DMS79 (cell line): ENCODE measurements at places on chromosomes 7 and 10.

DNA sequence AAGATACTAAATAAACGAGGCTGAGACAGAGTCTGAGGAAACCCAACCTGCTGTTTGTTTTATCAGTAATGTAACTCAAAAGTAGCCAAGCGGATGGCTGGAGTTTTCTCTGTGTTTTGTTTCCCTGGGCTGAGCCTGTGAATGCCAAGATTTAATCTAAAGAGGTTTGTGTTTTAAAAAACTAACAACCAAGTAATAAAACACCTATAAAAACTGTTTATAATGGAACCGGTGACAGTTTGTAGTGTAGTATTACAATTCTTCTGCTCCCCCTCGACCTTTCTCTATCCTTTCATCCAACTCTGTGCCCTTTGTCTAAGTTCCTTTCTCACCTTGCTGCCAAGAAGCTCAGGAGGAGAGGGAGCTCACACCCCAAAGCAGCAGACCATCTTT is 2.6 kb upstream of the KAT6B start:
- no peak for DNase-seq

GRCh38 chr10:25747084-25747483 is 186.9 kb upstream of the MYO3A start:
- DNase-seq = no peak

DNA sequence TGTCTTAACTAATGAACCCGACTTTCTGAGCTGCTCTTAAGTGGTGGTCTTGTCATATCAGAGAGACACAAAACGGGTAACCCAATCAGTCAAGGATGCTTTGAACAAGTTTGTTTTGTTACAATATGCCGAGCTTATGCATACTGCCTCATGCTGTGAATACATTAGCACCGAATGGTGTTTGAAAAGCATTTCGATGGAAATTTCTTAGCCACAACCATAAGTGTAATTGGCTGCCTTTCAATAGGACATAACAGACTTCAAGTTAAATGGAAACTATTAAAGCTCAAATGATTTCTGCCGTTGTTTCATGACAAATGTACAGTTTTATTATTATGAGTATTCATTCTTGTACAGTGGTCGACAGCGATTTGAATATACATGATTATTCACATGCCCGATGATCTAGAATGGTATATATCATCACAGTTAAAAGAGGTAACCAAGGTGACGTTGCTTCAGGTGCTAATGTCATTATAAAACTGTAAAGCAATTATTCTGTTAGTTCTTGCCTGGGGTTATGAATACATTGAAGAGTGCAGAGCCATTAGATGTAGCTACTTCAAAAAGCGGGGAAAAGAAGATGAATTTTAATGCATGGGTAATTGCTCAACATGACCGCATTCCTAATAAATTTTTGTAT is 118.8 kb downstream of the EBF3 start:
- no peak for DNase-seq

DNA sequence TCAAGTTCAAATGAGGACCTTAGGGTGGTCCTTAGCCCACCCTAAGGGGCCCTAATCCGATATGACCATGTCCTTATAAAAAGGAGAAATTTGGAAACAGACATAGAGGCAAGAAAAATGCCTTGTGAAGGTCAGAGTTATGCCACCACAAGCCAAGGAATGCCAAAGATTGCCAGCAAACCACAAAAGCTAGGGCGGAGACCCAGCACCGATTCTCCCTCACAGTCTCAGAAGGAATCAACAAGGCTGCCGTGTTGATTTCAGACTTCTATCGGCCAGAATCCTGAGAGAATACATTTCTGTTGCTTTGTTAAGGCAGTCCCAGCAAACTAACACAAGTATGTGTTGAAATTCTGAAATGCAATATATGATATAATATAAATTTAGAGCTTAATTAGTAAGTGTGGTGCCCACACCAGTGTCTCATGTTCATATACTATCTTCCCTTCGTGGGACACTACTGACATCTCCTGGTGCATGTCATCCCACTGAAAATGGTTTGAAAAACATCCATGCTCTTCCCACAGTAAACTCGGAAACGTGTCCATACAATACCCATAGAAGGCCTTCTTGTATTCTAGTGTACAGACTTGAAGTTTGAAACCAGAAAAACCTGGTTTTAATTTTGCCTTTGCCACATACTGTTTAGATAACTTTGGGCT is 349.0 kb downstream of the TNS3 start:
- no peak for DNase-seq

- no peak for DNase-seq
These were observed 21.2 kb downstream of the RHEB start for GRCh38 chr7:151498495-151498894.

- no peak for DNase-seq
These were observed 494.3 kb downstream of the PTPRN2 start for GRCh38 chr7:158093156-158093796.

DNA sequence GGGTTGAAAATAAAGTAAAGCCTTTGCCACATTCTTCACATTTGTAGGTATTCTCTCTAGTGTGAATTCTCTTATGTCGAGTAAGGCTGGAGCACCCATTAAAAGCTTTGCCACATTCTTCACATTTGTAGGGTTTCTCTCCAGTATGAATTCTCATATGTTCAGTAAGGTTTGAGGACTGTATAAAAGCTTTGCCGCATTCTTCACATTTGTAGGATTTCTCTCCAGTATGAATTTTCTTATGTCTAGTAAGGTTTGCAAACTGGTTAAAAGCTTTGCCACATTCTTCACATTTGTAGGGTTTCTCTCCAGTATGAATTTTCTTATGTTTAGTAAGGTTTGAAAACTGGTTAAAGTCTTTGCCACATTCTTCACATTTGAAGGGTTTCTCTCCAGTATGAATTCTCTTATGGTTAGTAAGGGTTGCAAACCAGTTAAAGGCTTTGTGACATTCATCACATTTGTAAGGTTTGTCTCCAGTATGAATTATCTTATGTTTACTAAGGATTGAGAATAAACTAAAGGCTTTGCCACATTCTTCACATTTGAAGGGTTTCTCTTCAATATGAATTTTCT is 41.4 kb downstream of the ZNF680 start:
- no peak for DNase-seq

GRCh38 chr7:2517026-2517425 is 2.5 kb upstream of the LFNG start:
- DNase-seq = no peak

DNA sequence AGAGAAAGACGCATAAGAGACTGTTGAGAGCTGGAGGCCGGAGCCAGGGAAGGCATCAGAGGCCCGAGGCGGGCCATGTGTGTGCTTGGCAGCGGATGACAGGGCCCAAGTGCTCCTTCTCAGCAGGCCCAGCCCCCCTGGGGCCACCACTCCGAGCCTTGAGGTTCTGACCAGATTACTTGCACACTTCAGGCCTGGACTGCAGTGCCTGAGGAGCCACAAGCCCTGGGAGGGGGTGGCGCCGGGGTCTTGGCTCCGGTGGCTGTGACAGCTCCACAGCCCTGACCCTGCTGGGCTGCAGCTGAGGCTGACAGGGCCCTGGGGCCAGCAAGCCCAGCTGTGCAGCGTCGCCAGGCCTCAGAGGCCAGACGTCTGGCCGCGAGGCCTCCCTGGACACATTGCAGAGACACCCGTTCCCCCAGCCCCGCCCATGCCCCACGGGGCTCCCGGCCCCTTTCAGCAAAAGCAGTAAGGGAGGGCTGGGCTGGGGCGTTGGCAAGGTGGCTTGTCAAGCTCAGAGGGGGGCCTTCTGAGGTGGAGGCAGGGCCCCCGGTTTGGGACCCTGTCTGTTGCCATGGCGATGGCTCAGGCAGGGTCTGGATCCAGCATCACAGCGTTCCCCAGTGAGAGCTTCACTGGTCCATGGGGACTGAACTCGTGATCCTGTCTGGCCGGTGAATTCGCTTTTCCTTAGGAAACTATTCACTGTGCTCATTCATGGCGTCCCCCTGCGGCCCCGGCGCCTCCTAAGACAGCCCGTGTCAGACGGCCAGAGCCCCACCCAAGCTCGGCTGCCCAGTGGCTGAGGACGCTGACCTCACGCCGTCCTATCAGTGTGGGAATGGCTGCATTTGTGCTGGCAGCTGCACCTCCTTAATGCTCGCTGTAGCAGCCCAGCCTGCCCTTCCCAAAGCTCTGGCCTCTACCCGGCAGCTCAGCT is 5.7 kb downstream of the ELN start:
- DNase-seq = peak; percentile 28

DNA sequence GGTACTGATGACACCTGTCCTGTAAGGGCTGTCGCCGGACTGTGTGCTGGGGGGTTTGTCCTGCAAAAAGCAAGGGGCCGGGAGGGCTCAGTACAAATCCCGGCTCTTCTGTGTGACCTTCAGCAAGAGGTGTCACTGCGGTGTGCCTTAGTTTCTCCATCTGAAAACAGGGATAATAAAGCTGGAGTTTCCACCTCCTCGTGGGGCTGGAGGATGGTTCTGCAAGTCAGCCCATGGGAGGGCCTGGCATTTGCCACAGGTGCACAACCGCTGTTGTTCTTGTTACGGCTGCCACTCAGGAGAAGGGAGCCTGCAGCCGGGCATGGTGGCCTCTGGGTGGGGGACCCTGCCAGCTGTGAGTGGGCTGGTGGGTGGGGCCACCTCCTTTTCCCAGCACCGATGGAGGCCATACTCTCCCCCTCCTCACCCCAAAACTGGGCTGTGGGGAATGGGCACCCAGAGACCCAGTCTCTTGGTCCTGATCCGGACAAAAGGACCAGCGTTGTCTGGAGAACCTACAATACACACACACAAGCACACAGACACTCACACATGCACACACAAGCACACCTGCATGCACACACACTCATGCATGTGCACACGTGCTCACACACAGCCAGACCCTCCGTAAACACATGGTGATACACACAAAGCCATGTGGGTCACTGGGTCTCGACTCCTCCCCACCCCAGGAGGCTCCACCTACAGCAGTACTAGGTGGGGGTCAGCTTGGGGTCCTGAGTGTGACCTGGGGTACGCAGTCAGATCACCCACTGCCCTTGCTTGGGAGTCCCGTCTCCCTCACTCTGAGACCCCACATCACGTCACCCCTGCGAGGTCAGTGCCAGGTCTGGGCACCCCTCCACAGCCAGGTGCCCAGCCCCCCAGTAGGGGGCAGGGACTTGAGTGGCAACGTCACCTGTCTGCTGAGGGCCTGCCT is 34.1 kb downstream of the ELFN1 start:
- no peak for DNase-seq

- no peak for DNase-seq
These were observed 549 bp upstream of the DDX50 start for GRCh38 chr10:68900427-68901104.

- DNase-seq = no peak
These were observed 31.2 kb downstream of the RAB18 start for GRCh38 chr10:27535317-27535716.

- DNase-seq = no peak
These were observed 362.0 kb upstream of the NFE2L3 start for GRCh38 chr7:25789701-25790640.

DNA sequence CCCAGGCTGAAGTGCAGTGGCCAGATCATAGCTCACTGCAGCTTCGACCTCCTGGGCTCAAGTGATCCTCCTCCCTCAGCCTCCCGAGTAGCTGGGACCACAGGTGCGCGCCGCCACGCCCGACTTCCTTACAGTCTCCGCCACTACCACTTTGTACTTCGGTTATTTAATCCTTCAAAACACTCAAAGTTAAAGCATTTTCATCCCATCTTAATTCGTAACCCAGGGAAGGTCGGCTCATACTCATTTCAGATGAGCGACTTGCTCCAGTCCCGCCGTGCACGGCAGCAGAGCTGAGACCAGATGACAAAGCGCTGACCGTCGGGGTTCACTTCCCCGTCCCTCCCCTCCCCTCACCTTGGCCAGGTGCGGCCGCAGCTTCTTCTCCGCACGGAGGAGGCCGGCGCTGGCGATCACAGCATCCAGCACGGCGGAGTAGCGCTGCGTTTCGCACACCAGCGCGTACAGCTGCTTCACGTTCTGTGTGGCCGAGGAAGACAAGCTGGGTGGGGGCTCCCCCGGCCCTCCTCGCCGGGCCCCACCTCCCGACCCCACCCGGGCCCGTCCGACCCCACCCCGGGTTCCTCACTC is 457 bp downstream of the NSUN5 start:
- no peak for DNase-seq

GRCh38 chr10:132144086-132144485 is 42.7 kb upstream of the DPYSL4 start:
- no peak for DNase-seq
